Activated CD8-positive, alpha-beta memory T cell treated with anti-CD3 and anti-CD28 coated beads, Interleukin-2, amount 50 U/mL, for 48 hours (primary cell): ENCODE measurements at places on chromosomes 13 and 19.

GRCh38 chr13:26052337-26052736 lies 521 bp upstream of the SHISA2 start:
- no peak for DNase-seq

DNA sequence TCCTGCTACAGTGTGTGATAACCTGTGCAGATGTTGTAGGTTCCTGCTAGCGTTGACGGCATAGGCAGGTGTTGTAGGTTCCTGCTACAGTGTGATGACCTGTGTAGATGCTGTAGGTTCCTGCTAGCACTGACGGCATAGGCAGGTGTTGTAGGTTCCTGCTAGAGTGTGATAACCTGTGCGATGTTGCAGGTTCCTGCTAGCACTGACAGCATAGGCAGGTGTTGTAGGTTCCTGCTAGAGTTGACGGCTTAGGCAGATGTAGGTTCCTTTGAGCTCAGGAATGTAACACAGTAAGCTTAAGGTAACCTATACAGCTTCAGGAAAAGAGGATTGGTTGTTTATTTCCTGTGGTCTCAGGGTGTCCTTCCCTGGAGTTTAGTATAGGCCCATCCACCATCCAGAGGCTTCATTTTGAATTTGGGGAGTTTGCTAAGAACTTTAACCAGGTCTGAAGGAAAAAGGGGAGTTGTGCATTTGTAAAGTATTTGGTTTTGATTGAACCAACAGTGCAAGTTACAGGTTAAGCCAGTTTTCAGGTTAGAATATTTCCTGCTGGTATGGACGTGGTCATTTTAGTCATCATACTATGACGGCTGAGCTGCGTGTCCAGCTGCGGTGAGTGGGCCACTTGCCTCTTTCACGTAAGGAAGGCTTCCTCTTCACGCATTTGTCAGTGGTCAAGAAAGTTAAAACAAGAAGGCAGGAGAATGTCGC lies 53.8 kb downstream of the ATP11A start:
- no peak for DNase-seq

DNA sequence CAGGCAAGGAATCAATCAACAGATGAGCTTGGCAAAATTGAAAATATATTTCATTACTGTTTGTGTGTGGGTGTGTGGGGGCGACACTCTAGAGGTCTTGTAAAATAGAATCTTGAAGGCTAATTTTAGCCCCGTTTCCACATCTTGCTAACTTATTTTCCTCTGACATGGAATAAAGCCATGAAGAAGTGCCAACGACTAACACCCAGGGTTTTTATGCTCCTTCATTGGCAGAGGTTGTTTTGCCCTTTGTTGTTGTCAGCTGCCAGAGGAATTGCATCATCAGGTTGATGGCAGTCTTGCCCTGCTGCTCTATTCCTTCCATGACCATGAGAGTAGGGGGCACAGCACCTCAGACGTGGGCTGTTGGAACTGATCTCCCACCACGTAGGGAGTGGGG lies 30.6 kb upstream of the FAM216B start:
- no peak for DNase-seq

GRCh38 chr13:111025310-111025709 lies 89.8 kb upstream of the ARHGEF7 start:
- no peak for DNase-seq

DNA sequence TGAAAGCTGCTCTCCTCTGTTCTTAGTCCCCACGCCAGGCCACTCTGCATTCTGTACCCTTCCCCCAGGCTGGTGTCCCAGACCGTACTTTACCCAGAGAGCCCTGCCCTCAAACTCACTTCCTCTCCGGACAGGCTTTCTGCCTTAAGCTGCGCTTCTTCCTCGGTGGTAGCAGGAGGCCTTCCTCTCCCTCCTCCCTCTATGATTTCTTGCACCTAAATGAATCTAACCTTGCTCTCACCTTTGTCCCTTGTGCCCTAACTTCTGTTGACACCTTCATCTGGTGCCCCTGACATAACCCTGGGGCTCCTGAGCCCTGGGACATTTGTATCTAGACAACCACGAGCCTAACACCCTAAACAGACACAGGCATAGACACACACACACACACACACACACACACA lies 29.6 kb upstream of the CEACAM21 start:
- DNase-seq, result no peak

- no peak for DNase-seq
These were observed 2.6 kb downstream of the VSIG10L start for GRCh38 chr19:51339313-51339686.

DNA sequence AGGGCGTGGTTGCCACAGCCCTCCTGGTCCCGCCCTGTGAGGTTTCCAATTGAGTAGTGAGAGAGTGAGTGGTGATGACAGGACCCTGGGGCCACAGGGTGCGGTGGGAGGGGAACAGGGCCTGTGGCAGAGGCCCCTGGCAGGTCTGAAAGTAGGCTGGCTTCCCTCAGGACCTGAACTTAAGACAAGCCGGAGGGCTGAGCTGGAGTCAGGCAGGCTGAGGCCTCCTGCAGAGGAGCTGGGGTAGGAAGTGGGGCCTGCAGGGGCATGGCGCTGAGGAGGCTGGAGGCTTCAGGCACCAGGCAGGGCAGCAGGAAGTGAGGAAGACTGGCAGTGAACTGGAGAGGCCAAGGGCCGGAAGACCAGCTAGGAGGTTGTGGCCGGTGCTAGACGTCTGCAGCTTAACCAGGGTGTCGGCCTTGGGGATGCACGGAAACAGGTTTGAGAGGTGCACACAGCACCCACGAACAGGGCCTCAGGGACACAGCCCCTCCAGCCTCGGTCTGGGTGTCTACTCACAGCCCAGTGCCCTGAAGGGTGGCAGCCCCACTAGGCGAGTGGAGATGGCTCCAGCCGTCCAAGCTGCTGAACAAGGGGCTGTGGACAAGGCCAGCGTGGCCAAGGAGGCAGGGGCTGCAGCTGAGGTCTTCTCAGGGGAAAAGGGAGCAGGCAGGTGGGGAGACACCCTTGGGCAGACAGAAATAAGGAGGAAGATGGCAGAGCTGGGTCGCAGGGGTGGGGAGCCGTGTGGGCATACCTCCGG lies 17.8 kb downstream of the POP4 start:
- peak; percentile 83 for DNase-seq

GRCh38 chr19:28397306-28397705 lies 815.6 kb downstream of the UQCRFS1 start:
- no peak for DNase-seq

- DNase-seq, result no peak
These were observed 105.5 kb downstream of the MBNL2 start for GRCh38 chr13:97327506-97328221.

DNA sequence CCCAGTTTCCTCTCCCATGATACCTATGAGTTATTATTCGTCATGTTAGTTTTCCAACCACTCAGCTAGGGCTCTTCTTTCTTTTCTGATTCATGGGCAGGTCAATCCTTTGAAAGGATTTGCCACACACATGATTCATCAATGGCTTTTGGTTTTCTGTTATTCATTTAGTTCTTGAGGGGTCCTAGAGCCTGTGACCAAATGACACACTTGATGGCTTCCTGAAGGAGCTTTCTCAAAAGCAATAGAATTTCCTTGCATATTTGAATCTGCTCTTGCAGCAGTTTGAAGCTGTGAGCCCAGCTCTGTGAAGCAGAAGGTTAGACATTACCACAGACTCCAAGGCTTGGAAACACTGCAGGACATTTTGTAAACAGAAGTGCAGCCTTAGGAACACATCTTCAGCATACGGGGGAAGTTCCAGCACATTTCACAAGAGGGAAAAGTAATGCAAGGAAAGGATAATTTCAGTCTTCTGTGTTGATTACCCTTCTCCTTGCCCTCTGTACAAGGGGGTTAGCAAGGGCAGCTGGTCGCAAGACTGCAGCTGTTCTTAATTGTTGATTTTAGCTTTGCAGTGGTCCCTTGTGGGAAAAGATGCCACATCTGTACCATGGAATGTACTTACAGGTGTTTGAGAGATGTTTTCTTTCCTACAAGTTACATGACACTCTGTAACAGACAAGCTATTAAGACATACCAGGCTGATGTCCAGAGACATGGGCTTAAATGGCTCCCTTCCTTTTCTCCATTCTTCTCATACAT lies 338.6 kb downstream of the KCNRG start:
- DNase-seq, result no peak

DNA sequence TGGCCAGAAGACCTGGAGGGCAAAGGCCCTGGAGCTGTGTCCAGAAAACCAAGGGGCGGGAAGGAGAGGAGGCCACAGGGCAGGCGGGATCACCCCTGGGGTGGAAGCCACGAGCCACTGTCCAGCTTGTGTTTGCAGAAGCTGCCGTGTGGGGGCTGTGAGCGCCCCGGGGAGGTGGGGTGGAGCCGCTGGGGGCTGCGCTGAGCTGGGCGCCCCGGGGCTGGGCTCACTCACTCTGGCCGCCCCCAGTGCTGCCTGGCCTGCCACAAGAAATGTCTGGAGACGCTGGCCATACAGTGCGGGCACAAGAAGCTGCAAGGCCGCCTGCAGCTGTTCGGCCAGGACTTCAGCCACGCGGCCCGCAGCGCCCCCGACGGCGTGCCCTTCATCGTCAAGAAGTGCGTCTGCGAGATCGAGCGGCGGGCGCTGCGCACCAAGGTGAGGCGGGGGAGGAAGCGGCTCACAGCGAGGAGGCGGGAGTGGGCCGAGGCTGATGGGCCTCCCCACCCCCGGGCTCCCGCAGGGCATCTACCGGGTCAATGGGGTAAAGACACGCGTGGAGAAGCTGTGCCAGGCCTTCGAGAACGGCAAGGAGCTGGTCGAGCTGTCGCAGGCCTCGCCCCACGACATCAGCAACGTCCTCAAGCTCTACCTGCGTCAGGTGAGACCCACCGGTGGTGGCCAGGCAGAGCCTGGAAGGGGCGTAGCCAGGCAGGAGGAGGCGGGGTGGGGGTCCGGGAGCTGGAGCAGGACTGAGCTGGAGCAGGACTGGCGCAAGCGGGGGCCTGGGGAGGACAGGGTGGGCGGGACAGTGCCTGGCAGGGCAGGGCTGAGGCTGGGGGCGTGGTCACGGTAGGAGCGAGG lies 13.6 kb downstream of the POLR2E start:
- no peak for DNase-seq

- DNase-seq, result no peak
These were observed 598.1 kb downstream of the DCT start for GRCh38 chr13:93881411-93881810.

GRCh38 chr13:19657872-19658591 lies 24.6 kb downstream of the MPHOSPH8 start:
- no peak for DNase-seq

GRCh38 chr13:97266332-97266731 lies 44.2 kb downstream of the MBNL2 start:
- DNase-seq, result no peak
